ENCODE measurements at places on chromosomes 2 and 18. TPM values are rescaled to one million over a fixed set of nuclear protein-coding genes. Genes with fewer than 3 reads are reported as not detected.

Gene PTPN2
- total RNA-seq: 79.9 TPM

Gene CXCR1
- total RNA-seq: 6.4 TPM

Gene CNRIP1
- total RNA-seq: 13.6 TPM

Gene MRPL30
- total RNA-seq: 34.2 TPM

Gene RAD51AP2
- 0.46 TPM for total RNA-seq

Gene ZSWIM2
- not detected for total RNA-seq

Gene CASP8
- total RNA-seq: 23.4 TPM

Gene CCDC148
- 4.2 TPM for total RNA-seq

DNA sequence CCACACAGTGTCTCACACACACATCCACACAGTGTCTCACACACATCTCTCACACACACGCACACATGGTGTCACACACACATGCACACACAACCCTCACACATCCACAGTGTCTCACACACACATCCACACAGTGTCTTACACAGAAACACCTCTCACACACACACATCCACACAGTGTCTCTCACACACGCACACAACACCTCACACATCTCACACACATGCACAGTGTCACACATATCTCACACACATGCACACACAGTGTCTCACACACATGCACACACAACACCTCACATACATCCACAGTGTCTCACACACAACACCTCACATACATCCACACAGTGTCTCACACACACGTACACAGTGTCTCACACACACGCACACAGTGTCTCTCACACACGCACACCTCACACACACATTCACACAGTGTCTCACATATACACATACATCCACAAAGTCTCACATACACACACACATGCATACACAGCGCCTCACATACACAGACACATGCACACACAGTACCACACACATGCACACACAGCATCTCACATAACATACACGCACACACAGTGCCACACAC lies 473.9 kb upstream of the HS6ST1 start:
- DNase-seq: no peak
- no peak overlapping the region for H3K4me3 ChIP-seq
- no peak overlapping the region for H3K27ac ChIP-seq
- no peaks in the 10 kb centered on the region for H3K36me3 ChIP-seq

DNA sequence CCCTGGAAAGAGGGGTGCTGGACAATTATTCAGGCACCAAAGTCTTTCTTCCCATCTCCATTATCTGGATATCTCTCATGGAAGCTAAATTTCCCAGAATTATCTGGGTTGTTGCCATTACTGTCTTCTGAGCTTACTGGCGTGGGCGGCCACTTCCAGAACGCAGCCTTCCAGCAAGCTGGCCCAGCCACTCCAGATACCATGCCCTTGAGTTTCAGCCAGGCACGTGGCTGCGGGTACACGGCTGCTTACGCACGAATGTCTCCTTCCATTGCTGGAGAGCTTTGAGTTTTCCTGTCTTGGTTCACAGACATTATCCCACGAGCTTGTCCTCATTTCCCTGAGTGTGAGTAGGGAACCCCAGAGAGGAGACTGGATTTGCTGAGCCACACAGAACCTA lies 32.7 kb downstream of the CELF4 start:
- no peaks in the 10 kb centered on the region for H3K36me3 ChIP-seq
- H3K27ac ChIP-seq: no peak overlapping the region
- DNase-seq: no peak
- no peaks in the 10 kb centered on the region for H3K4me1 ChIP-seq
- no peaks in the 10 kb centered on the region for H3K27me3 ChIP-seq

GRCh38 chr2:86211033-86211795 lies 12.0 kb downstream of the MRPL35 start:
- no peak overlapping the region for H3K4me3 ChIP-seq
- H3K27ac ChIP-seq: no peak overlapping the region
- H3K27me3 ChIP-seq: no peaks in the 10 kb centered on the region
- H3K4me1 ChIP-seq: no peaks in the 10 kb centered on the region

- no peak overlapping the region for H3K4me3 ChIP-seq
- no peaks in the 10 kb centered on the region for H3K36me3 ChIP-seq
- H3K27ac ChIP-seq: no peak overlapping the region
- no peaks in the 10 kb centered on the region for H3K27me3 ChIP-seq
- H3K4me1 ChIP-seq: no peaks in the 10 kb centered on the region
Observed at GRCh38 chr2:181140414-181140813, 160.0 kb downstream of the UBE2E3 start.

DNA sequence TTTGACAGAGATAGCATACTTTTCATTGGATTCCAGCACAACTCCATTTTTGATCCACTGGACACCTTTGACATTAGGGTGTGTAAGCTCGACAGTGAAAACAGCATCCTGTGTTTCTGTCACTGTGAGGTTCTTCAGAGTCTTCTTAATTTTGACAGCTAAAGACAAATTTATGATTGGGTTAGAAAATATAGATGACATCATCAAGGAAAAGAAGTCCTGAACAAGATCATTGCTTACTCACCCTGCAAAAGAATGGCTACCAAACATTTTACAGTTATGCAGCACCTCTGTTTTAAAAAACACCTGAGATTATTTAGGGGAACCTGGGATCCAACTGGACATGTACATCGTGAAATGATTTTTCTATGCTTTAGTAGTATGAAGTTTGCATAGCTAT lies 36.7 kb downstream of the TTN start:
- H3K36me3 ChIP-seq: no peaks in the 10 kb centered on the region
- no peaks in the 10 kb centered on the region for H3K27me3 ChIP-seq

DNA sequence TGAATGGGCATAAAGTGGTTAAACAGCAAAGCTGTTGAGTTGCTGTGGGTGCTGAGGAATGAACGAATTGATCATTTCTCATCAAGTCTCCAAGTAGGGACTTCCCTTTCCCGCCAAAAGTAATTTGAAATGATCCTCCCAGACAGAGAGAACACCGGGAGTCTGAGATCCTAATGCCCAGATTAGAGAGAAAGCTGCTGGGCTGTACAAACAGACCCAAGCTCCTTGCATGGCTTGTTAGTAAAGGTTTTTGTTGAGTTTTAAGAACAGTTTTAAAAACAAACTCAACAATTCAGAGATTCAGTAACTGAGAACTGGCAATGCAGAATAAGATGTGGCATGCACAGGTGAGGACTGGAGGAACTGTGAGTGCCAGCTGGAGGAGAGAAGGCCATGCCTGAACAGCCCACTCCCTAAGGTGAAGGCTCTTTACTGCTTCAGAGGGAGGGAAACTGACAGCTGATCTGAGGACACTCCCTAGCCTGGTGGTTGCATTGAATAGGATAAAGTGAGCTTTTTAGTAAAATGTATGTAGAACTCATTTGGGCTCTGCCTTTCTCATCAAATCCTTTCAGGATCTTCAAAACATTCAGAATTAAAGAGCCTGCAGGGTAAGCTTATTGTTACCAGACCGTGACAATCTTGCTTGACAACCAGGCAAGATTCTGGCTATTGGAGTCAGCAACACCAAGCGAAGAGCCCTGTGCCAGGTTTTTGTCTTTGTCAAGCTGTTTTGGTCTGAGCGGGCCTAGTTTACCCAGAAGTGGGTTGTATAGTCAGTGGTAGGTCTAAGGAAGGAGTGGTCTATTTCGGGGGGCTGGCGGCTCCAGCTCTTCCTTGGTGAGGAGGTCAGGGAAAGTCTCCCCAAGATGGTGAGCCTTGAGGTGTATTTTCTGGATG lies 63.2 kb upstream of the IGFBP5 start:
- no peak overlapping the region for H3K4me3 ChIP-seq
- no peak overlapping the region for H3K27ac ChIP-seq
- no peaks in the 10 kb centered on the region for H3K27me3 ChIP-seq
- H3K4me1 ChIP-seq: no peaks in the 10 kb centered on the region

DNA sequence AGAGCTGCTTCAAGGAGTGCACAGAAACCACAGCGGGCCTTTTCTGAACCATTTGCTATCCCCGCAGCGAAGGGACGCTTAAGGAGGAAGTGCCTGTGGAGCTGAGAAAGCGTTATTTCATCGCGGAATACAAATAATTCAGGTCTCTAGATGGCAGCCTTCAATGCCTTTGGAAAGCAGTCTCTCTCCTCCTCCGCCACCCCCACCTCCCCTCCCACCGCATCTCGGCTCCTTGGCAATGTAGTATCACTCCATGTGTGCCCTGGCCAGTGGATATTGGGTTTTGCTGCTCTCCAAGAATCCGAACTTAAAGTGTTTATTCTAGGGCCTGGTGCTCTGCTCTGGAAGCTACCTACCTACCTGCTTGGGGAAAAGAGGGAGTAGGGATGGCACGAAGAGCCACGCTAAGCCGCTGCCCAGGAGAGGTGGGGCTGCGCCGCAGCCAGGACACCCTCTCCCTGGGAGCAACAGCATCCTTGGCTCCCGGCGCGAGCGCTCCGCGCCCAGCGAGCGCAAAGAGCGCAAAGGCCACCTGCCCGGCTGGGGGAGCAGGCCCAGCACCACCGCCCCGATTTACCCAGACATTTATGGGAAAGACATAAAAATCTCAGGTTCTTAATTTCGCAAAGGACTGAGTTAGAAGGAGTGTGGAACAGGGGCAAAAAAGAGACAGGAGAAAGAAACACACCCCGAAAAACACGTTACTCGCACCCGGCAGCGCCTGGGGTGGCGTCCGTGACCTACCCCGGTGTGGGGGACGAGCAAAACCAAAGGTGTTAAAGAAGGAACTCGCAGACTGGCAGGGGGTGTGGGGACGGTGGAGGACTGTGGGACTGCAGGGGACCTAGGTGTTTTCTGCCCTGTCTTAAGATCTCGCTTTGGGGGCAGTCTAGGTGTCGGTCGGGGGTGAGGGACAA lies 1.0 kb downstream of the SPHKAP start:
- peaks cover 11% of the 10 kb centered on the region for H3K4me1 ChIP-seq
- H3K4me3 ChIP-seq: no peak overlapping the region
- H3K27me3 ChIP-seq: no peaks in the 10 kb centered on the region
- peak; percentile 78 for DNase-seq
- H3K36me3 ChIP-seq: no peaks in the 10 kb centered on the region
- H3K27ac ChIP-seq: no peak overlapping the region

GRCh38 chr2:120972286-120972685 lies 236.6 kb downstream of the GLI2 start:
- DNase-seq: no peak
- H3K4me3 ChIP-seq: no peak overlapping the region
- H3K4me1 ChIP-seq: peaks cover 2% of the 10 kb centered on the region
- no peak overlapping the region for H3K27ac ChIP-seq
- no peaks in the 10 kb centered on the region for H3K36me3 ChIP-seq

DNA sequence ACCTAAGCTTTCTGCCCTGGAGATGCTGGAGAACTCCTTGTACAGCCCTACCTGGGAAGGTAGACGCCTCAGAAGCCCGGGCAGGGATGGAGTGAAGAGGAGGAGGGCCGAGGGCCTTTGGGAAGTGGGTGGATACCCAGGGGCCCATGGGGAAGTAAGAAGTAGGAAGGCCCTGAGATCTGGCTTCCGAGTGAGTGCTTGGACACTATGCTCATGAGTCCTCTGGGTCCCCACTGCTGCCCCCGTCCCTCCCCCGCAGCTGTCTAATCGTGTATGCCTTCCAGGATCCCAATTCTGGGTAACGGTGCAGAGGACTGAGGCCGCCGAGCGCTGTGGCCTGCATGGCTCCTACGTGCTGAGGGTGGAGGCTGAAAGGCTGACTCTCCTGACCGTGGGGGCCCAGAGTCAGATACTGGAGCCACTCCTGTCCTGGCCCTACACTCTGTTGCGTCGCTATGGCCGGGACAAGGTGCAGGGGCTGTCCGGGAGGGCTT lies 1.1 kb downstream of the DOK1 start:
- peak overlapping the region; percentile 85 for H3K27ac ChIP-seq
- no peak for DNase-seq
- no peaks in the 10 kb centered on the region for H3K36me3 ChIP-seq
- no peaks in the 10 kb centered on the region for H3K4me1 ChIP-seq
- H3K27me3 ChIP-seq: no peaks in the 10 kb centered on the region
- H3K4me3 ChIP-seq: peak overlapping the region; percentile 66

DNA sequence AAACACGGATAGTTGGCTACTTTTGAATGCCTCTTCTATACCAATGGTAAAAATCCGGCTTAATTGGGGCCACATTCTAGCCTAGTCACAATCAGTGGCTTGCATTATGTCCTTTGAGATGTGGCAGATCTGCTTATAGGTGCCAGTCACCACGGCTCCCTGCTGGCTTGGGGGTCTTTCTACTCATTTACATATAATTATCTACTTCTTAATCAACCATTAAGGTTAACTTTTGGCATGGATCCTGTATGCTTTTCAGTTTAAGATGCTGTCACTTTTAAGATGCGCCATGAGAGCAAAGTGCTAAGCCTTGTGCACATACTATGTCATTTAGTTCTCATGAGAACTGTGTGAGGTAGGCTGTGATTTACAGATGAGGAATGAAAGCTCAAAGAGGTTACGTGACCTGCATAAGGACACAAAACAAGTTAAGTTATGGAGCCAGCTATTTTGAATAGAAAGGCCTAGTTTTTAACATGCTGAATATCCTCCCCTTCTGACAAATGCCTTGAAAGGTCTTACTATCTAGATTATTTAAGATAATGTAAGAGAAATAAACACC lies 4.1 kb downstream of the NEDD4L start:
- H3K36me3 ChIP-seq: no peaks in the 10 kb centered on the region
- H3K27ac ChIP-seq: no peak overlapping the region
- H3K4me3 ChIP-seq: no peak overlapping the region

GRCh38 chr2:238929242-238930081 lies 81.6 kb downstream of the TWIST2 start:
- DNase-seq: peak; percentile 77
- no peak overlapping the region for H3K27ac ChIP-seq
- no peak overlapping the region for H3K4me3 ChIP-seq
- no peaks in the 10 kb centered on the region for H3K27me3 ChIP-seq

GRCh38 chr2:96773922-96774321 lies 13.2 kb downstream of the CNNM4 start:
- DNase-seq: no peak
- no peaks in the 10 kb centered on the region for H3K4me1 ChIP-seq
- peak overlapping the region; percentile 68 for H3K27ac ChIP-seq
- H3K4me3 ChIP-seq: peak overlapping the region; percentile 3
- H3K36me3 ChIP-seq: no peaks in the 10 kb centered on the region
- no peaks in the 10 kb centered on the region for H3K27me3 ChIP-seq

DNA sequence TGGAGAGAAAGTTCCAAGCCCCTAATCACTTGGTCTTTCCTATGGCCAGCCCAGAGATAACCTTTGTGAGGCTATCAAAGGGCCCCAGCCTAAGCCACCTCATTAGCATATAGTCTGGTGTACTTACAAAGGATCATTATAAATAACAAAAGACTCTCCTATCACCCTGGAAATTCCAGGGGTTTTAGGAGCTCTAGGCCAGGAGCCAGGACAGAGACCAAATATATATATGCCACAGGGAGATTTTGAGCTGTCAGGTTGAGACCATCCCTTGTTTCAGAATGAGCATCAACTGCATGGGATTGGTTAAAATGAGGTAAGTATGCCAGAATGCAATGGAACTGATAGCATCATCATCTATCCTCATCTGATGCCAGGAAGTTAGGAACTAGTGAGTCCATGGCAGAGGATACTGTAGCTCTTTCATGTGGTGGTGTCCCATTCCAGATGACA lies 32.1 kb upstream of the CHRNA1 start:
- H3K36me3 ChIP-seq: peaks cover 9% of the 10 kb centered on the region
- H3K27me3 ChIP-seq: no peaks in the 10 kb centered on the region
- no peak overlapping the region for H3K27ac ChIP-seq
- no peak for DNase-seq

Data from lung (tissue), 17 donors.